ENCODE measurements at places on chromosomes 6 and 20.

DNA sequence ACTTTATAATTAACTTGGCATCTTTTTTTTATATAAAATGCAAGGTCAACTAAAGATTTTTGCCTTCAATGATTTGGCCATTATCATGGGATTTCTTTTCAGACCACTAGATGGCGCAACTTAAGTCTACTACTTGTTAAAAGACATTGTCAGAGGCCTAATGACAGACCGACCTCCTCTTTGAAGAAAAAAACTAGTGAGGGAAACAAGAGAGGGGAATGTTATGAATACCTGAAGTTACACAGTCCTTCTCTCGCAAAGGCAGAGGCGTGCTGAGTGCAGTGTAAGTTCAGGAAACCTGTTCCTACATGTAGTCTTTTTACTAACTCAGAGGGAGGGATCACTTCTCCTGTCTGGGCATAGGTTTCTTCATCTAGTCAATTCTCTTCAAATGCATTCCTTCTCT is 9.3 kb downstream of the TRAPPC3L start:
- DNase-seq = peak; percentile 70

GRCh38 chr6:90387826-90388225 is 91.2 kb upstream of the BACH2 start:
- DNase-seq = no peak

DNA sequence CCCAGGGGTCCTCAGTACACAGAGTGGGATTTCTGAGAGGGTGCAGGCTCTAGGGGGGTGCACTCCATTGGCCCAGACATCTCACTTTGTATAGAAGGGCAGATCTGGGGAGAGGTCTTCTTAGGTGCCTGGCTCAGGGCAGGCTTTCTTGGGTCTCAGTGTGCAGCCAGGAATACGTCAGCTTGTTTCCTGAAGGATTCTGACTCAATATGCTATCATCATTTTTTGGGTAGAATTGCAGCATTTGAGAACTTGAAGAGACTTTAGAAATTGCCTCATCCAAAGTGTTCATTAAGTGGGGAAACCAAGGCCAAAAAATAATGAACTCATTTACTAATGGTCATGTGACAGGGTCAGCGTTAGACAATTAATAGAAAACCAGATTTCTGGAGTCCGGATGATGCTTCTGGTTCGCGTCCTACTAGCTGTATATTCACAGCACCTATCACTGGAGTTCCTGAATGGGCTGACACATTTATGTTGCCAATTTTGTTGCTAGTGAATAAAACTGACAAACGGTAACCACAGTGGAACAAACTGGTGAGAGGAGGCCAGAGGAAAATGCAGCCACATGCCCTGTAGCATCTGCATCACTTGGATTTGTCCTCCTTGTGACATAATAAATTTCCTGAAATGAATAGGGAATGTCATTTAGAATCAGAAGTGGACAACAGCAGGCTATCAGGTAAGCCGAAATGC is 238.9 kb downstream of the TBC1D7 start:
- DNase-seq = peak; percentile 29

- DNase-seq = no peak
These were observed 78.2 kb upstream of the CST7 start for GRCh38 chr20:24870881-24871280.

DNA sequence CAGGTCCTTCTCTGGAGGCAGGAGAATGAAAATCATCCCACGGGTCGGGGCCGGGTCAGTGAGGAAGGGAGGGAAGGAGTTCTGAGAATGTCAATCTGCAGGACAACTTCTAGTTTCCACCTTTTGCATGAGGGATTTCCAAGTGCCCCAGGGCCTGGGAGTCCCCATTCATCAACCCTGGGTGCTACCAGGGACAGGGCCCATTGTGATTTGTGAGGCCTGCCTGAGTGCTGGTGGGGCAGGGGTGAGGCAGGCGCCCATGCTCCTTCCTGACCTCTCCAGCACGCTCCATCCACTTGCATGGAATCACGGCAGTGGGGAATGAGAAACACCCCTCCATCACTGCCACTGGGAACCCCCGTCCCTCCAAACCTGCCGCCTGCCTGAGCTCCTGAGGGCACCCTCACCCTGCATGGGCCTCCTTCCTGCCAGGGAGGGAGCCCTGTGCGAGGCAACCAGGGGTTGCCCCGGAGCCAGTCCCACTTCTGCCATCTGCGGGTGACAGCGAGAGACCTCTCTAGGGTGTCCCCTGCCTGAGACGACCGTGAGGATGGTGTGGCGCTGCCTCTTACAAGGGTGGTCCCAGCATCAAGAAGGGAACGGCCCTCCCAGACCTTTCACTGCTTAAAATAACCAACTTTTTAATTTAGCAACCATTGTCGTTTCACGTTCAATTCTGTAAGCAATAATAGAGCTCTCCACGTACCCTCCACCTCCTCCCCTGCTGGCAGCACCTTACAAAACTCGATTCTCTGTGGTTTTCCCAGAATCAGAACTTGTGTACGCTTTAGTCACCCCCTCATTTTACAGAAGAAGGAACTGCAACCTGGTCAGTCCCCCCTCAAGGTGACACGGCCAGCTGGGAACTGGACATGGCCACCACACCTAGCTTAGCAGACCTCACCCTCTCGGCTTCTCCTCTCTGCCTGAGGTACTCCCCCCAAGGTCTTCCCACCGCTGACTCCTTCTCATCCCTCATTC is 28.6 kb downstream of the PMEPA1 start:
- DNase-seq = no peak

Data from fibroblast of skin of right quadriceps (primary cell).